ENCODE measurements at places on chromosomes 3 and 15.

GRCh38 chr3:195246581-195246995 lies 24.4 kb downstream of the XXYLT1 start:
- no peak for DNase-seq
- H3K27ac ChIP-seq, result no peak overlapping the region
- H3K36me3 ChIP-seq, result peaks cover 5% of the 10 kb centered on the region
- H3K4me1 ChIP-seq, result peaks cover 14% of the 10 kb centered on the region
- H3K4me3 ChIP-seq, result no peak overlapping the region

DNA sequence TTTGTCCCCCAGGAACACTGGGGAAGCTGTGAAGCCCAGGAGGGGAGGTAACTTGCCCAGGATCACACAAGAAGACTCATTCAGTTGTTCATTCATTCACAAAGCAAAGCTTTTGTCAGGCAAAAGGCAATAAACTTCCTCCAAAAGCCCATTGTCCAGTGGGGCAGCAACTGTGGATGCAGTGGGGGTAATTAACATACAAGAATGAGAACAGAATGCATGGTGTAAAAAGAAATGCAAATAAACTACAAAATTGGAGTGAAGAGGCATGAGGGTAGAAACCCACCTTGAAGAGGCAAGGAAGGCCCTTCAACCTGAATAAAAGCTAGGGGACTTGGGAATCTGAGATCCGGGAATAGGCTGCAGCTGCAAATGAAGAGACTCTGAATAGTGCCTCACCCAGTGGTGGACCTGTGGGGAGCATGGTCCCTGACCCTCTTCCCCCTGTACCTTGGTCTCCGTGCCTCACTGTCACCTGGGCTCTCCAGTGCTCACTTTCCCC lies 363.6 kb downstream of the CLSTN2 start:
- peaks cover 2% of the 10 kb centered on the region for H3K27me3 ChIP-seq
- no peaks in the 10 kb centered on the region for H3K36me3 ChIP-seq
- H3K4me3 ChIP-seq, result no peak overlapping the region
- no peak overlapping the region for H3K27ac ChIP-seq
- DNase-seq, result no peak

- H3K27me3 ChIP-seq, result peaks cover 4% of the 10 kb centered on the region
- H3K27ac ChIP-seq, result no peak overlapping the region
- DNase-seq, result peak; percentile 17
Observed at GRCh38 chr3:126554560-126555525, 3.9 kb downstream of the C3orf22 start.

DNA sequence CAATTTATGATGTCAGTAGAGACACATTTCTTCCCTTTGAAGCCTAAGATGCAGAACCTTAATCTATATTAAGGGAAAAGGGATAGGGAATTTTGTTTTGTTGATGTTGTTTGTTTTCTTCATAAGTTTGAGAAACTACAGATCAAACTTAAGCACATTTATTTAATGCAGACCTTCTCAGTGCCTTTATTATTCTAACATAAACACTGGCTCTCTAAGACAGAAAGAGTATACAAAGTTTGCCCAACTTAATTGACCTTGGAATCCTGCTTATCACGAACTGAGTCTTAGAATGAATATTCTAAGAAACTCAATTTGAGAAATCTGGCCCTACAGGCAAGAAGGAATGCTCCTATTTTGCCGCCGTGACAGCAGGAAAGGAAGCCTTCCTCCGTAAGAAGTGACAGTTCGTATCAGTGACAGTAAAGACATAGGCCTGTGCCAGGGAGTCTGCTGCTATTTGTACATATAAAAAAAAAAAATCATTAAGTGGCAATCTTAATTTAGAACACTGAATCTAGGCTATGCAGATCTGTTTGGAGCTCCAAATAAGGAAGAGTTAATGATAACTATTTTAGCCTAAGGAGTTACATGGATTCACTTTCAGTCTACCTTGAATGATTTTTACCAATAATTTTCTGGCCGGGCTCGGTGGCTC lies 8.8 kb upstream of the IMPG2 start:
- H3K27me3 ChIP-seq, result no peaks in the 10 kb centered on the region
- H3K27ac ChIP-seq, result no peak overlapping the region
- H3K36me3 ChIP-seq, result peaks cover 23% of the 10 kb centered on the region
- H3K4me3 ChIP-seq, result no peak overlapping the region
- H3K4me1 ChIP-seq, result no peaks in the 10 kb centered on the region
- DNase-seq, result no peak

DNA sequence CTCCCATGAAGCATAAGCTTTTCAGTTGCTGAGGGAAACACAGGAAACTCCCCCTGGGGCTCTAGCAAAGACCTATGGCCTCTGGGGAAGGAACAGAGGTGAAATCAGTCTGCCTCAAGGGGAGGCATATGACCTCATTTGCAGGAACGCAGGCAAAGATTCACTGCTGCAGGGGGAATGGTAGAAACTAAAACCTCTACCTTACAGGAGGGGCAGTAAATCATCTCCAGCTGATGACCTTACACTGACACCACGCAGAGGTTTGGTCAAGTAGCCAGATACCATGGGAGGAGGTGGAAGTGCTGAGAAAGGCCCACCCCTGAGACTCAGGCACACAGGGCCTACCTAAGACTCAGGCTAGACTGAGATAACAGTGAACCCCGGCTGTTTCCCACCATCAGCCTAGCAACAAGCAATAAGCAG lies 81.1 kb downstream of the RAD18 start:
- no peaks in the 10 kb centered on the region for H3K4me1 ChIP-seq
- DNase-seq, result no peak
- H3K4me3 ChIP-seq, result no peak overlapping the region
- no peak overlapping the region for H3K27ac ChIP-seq
- H3K27me3 ChIP-seq, result no peaks in the 10 kb centered on the region
- H3K36me3 ChIP-seq, result peaks cover 56% of the 10 kb centered on the region

- H3K27ac ChIP-seq, result no peak overlapping the region
- peaks cover 3% of the 10 kb centered on the region for H3K4me1 ChIP-seq
- no peak overlapping the region for H3K4me3 ChIP-seq
- H3K27me3 ChIP-seq, result no peaks in the 10 kb centered on the region
Observed at GRCh38 chr3:197522881-197523441, 32.8 kb downstream of the BDH1 start.

GRCh38 chr3:49173116-49173791 lies 1.9 kb downstream of the KLHDC8B start:
- no peak overlapping the region for H3K27ac ChIP-seq
- no peak overlapping the region for H3K4me3 ChIP-seq
- DNase-seq, result no peak
- H3K4me1 ChIP-seq, result peaks cover 20% of the 10 kb centered on the region

GRCh38 chr3:195094191-195094921 lies 176.6 kb downstream of the XXYLT1 start:
- no peaks in the 10 kb centered on the region for H3K27me3 ChIP-seq
- no peak overlapping the region for H3K4me3 ChIP-seq
- DNase-seq, result peak; percentile 25
- no peak overlapping the region for H3K27ac ChIP-seq
- no peaks in the 10 kb centered on the region for H3K36me3 ChIP-seq
- peaks cover 10% of the 10 kb centered on the region for H3K4me1 ChIP-seq

GRCh38 chr3:117302428-117302827 lies 592.8 kb downstream of the TUSC7 start:
- no peaks in the 10 kb centered on the region for H3K27me3 ChIP-seq
- H3K4me1 ChIP-seq, result no peaks in the 10 kb centered on the region
- no peak overlapping the region for H3K4me3 ChIP-seq
- H3K36me3 ChIP-seq, result no peaks in the 10 kb centered on the region

DNA sequence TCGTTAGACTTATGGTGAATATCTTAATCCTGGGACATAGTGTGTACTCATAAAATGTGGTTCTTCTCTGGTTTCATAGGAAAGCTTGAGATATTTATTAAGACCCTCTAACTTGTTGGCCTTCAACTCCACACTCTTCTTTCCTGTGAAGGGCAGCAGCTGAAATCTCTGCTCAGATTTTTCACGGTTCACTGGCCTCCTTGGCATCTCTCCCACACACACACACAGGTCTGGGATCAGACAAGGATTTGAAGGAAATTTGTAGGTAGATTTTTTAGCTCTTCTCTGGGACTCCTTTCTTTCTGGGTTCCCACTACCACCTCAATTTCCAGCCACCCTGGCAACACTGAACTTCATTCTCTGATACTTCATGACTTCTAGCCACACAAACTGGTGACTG lies 70.2 kb downstream of the MYRIP start:
- no peaks in the 10 kb centered on the region for H3K36me3 ChIP-seq
- DNase-seq, result no peak
- H3K4me3 ChIP-seq, result no peak overlapping the region
- no peak overlapping the region for H3K27ac ChIP-seq
